ENCODE measurements at places on chromosomes 7 and 10.

GRCh38 chr7:107744345-107744750 lies 406 bp downstream of the CBLL1 start:
- peaks cover 18% of the 10 kb centered on the region for H3K27me3 ChIP-seq
- no peaks in the 10 kb centered on the region for H3K36me3 ChIP-seq
- peak overlapping the region; percentile 98 for H3K4me3 ChIP-seq
- no peak for DNase-seq
- peaks cover 28% of the 10 kb centered on the region for H3K4me1 ChIP-seq
- H3K27ac ChIP-seq, result peak overlapping the region; percentile 100

GRCh38 chr10:34295142-34295548 lies 520.0 kb downstream of the PARD3 start:
- H3K36me3 ChIP-seq, result peaks cover 3% of the 10 kb centered on the region
- H3K4me1 ChIP-seq, result peaks cover 41% of the 10 kb centered on the region
- no peaks in the 10 kb centered on the region for H3K27me3 ChIP-seq
- no peak overlapping the region for H3K27ac ChIP-seq
- no peak overlapping the region for H3K4me3 ChIP-seq

DNA sequence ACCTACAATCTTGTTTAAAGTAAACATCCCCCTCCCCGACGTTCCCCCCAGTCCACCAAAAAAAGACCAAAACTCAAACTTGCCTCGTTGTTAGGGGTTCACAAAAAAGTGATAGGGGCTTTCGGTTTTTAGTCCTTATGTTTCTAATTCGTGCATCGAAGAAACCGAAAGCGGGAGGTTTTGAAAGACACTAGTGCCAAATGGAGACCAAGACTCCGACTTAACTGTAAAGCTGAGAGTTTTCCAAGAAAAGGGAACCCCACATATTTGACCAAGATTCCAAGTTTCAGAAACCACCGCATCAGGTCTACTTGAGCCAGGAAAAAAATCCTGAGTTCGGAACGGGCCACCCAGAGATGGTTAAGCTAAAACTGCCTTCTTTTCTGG lies 534 bp downstream of the PSMA2 start:
- H3K36me3 ChIP-seq, result peaks cover 8% of the 10 kb centered on the region
- DNase-seq, result no peak
- H3K4me3 ChIP-seq, result peak overlapping the region; percentile 99

DNA sequence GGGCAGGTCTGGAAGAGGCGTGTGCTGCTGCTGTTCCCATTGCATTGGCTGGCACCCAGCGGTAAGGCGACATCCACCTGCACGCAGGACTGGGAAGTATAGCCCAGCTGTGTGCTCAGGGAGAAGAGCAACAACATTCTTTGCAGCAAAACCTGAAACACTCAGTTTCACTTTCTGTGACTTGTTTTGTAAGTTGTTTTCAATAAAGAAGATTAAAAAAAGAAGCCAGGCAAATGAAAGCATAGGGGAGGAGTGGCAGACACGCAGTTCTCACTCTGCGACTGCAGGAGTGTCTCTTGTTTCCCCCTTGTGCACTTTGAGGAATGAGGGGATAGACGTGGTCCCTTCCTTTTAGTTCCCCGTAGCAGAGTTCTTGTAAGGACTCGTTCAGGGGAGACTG lies 5.8 kb downstream of the FBH1 start:
- H3K4me1 ChIP-seq, result peaks cover 18% of the 10 kb centered on the region

DNA sequence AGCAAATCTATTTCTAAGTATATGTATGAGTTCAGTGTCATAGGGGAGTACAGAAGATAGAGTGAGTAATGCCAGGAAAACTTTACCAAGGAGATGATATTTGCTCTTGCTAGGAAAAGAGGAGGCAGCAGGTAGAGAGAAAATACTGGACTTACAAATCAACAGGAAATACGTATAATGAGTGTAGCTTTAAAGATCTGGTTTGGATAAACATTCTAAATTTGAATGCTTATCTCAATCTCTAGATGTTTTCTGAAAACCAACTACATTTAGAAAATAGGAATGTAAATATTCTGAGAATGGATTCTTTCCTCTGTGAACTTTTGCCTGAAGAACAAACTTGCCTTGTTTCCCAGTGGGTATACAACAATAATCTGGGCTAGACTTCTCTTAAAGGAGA lies 46.9 kb upstream of the GNAI1 start:
- H3K27ac ChIP-seq, result no peak overlapping the region
- H3K36me3 ChIP-seq, result no peaks in the 10 kb centered on the region
- DNase-seq, result no peak
- H3K4me1 ChIP-seq, result peaks cover 5% of the 10 kb centered on the region

Measured in neural crest cell (in vitro differentiated cells).